ENCODE measurements at places on chromosomes 7 and 10. TPM values are rescaled to one million over a fixed set of nuclear protein-coding genes. Genes with fewer than 3 reads are reported as not detected.

The SFTPA1 gene
- not detected for total RNA-seq

The GBX1 gene
- not detected for total RNA-seq

The FGF8 gene
- not detected for total RNA-seq

The HOXA6 gene
- total RNA-seq = 1.5 TPM

The CDHR1 gene
- 0.07 TPM for total RNA-seq
